ENCODE measurements at places on chromosomes 12 and 14. TPM values are rescaled to one million over a fixed set of nuclear protein-coding genes. Genes with fewer than 3 reads are reported as not detected.

The KRT83 gene
- 0.03 TPM for polyA plus RNA-seq

DNA sequence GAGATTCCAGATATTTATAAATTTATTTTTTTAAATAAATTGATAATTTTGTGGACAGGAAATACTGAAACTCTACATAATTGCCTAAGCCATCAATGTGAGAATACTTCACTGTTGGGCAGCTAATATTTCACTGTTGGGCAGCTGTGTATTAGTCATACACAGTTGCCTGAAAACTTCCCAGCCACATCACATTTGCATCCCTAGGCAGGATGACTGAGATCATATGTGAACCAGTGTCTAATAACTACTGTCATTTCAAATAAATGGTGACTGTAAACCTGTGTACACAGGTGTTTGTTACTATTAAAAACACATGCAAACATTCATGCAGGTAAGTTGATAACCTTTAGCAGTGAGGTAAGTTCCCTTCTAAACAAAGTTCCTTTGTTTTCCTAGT, 43.9 kb downstream of the TMTC3 start:
- no peak for DNase-seq

DNA sequence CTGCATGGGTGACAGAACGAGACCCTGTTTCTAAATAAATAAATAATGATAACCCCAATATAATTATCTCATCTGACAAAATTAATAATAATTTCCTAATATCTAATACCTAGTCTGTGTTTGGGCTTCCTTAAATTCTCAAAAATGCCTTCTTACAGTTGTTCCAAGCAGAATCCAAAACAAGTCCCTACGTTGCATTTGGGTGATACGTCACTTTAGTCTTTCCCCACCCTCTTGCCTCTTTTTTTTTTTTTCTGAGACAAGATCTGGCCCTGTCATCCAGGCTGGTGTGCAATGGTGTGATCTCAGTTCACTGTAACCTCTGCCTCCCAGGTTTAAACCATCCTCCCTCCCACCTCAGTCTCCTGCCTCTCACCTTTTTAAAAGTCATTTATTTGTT, 26.7 kb downstream of the VEZT start:
- DNase-seq = no peak

GRCh38 chr12:107109726-107110719, 16.7 kb upstream of the CRY1 start:
- DNase-seq = peak; percentile 19

All from large intestine (tissue), 12 donors.